ENCODE measurements at places on chromosomes 12 and 14.

DNA sequence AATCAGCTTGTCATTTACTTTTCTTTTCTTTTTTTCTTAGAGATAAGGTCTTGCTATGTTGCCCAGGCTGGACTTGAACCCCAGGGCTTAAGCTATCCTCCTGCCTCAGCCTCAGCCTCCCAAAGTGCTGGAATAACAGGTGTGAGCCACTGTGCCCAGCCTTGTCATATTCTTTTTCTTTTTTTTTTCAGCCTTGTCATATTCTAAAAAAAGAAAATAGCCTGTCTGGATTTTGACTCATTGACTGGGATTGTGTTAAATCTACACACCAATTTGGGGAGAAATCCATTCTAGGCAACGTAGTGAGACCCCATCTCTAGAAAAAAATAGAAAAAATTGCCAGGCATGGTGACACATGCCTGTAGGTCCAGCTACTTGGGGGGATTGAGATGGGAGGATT, 24.1 kb downstream of the ATP5MC2 start:
- no peak for DNase-seq

- no peak for DNase-seq
Measured at GRCh38 chr14:78341827-78342389, 171.7 kb downstream of the NRXN3 start.

- DNase-seq: no peak
Measured at GRCh38 chr14:100955201-100955600, 51.7 kb upstream of the RTL1 start.

- DNase-seq: no peak
Measured at GRCh38 chr12:3726456-3726855, 26.5 kb downstream of the CRACR2A start.

DNA sequence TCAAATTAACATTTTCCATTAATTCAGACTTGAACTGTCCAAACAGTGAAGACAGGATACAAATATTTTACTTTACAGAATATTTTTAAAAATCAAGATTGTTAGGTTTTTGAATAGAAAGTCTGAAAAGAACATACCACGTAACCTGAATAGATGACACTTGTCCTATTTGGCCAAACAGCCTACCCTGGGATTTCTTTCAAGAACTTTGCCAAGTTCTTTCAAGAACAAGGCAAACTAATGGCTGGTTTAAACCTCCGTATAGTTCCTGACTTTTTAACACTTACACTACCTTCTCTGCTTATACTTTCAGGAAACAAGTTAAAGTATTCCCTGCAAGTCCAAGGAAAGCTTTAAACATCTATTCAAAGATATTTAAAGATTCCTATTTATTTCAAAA, 35.0 kb downstream of the MAP4K5 start:
- DNase-seq: no peak

DNA sequence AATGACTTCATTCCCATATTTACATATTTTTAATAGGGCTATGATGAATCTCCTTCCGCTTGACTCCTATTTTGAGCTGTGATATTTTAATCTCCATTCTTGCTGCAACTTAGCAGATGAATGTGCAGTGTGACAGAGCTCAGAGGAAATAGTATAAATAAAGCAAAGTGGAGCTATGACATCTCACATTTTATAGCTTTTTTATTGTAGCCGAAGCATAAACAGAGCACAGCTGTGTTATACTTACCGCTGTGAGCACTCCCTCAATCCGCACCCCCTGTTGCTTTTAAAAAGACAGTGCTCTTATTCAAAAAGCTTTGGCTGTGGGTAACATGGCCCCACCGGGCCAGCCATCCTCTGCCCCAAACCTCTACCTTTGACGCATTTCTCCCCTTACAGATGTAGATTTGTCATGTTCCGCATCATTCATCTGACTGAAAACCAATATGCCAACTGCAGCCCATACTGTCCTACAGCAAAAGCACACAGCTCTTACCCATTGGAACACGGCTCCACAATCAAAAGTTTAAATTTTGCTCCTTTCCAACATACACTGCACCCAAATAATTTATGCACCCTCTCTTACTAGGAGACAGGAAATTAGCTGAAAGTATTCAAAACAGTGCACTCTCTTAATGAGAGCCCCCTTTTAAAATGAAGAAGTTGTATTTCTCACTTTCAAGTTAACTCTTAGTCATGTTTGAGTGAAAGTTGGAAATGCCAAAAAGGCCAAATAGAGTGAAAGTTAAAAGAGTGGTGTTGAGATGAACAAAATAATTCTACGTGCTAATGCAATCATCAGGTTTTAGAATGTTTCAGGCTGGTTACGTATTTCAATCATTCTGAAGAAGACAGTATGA, 429.3 kb upstream of the SOX5 start:
- no peak for DNase-seq

- no peak for DNase-seq
Measured at GRCh38 chr12:96237035-96237434, 42.9 kb downstream of the ELK3 start.

GRCh38 chr12:128844031-128844635, 9.1 kb upstream of the GLT1D1 start:
- DNase-seq: no peak

- no peak for DNase-seq
Measured at GRCh38 chr12:119117936-119118335, 60.8 kb upstream of the HSPB8 start.

GRCh38 chr14:74941676-74942097, 13.7 kb downstream of the PGF start:
- no peak for DNase-seq

GRCh38 chr14:73712540-73713180, 1.5 kb downstream of the PNMA1 start:
- no peak for DNase-seq

DNA sequence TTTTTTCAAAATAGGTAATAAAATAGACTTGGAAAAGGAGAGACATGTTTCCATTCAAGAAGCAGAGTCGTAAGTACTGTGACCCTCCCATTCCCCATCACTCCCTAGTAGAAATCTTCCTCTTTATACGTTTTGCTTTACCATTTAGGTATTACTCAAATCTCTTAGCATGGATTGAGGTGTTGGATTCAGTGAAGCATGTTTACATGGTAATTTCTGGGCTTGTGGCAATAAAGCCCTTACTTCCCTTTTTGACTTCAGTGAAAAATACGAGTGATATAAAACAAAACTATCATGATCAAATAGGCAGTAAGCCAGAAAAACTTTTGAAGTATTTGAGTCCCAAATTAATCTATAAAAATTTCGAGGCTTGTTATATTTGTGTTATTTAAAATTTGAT, 27.4 kb downstream of the RAB21 start:
- no peak for DNase-seq

DNA sequence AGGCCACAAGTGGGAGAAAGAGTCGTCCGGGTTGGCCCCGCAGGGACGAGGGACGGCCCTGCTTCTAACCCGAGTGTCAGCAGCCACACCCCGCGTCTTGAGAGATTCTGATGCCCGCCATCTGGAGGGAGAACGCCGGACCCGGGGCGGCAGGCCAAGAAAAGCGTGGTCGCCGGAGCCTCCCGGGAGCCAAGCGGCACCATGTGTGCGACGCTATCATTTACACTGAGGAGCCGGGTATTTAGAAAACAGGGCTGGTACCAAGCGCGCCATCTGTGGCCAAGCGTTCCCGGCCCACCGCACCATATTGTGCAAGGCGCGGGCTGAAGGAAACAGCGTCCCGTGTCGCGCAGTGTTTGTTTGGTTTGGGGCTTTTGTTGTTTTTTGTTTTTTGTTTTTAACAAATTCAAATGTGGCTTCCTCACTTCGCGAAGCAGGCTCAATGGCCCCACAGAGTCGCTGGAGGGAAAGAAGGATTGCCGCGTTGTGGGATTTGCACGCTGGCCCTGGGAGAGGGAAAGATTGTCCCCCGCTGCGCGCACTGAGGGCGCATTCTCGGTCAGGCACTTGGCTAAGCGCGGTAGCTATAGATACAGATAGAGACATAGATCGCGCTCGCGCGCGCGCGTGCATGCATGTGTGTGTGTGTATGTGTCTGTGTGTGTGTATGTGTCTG, 153.8 kb downstream of the BCL11B start:
- no peak for DNase-seq

GRCh38 chr12:69685810-69686209, 13.3 kb downstream of the BEST3 start:
- no peak for DNase-seq

DNA sequence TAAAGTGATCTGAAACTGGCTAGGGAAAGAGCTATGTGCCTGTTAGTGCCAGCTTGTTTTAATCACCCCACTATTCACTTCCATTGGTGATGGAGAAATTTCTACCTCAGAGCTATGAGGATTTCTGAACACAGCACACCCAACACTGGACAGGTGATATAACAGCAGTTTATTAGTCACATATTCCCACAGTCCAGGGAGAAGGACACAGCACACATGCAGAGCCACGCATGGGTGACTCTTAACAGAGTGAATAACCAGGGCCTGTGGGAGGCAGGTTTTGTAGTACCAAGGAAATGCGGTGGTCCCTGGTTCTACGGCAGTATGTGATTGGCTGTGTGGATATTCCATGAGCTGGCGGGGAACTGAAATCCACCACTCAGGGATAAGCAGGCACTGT, 455.1 kb downstream of the BTG1 start:
- DNase-seq: no peak

DNA sequence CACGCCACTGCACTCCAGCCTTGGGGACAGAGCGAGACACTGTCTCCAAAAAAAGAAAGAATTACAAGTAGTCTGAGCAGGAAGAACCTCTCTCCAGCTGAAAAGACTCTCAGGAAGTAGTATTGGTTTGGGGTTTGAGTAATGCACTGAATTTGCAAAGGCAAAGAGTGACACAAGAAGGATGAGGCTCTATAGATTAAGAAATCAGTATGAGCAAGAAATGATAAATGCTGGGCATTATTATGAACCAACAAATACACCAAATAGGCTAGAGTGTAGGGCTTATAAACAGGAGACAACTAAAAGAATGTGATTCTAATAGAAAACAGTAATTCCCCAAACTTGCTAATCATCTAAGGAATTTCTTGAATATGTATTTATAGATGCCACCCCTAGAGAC, 2.6 kb upstream of the SLC35E3 start:
- DNase-seq: no peak

- DNase-seq: no peak
Measured at GRCh38 chr14:54889919-54890318, 12.7 kb downstream of the GCH1 start.

DNA sequence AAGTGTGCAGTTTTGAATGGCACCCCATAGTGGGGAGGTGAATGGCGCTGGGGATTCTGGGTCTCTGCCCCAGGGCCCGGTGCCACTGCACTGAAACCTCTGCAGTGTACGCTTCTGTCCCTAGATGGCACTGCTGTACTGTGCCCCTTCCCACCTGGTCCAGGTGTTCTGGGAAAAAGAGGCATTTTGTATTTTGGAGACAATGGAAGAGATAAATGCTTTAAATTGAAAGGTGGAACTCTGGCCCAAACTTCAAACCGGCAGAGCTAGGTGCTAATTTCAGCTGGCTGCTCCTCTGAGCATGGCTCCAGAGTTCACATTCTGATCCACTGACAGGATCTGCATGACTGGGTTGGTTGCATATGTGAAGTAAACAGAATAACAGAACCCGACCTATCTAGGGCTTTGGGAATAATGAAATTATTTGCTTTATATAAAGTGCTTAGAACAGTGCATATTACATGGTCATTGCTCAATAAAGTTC, 52.2 kb downstream of the KRT80 start:
- DNase-seq: no peak

DNA sequence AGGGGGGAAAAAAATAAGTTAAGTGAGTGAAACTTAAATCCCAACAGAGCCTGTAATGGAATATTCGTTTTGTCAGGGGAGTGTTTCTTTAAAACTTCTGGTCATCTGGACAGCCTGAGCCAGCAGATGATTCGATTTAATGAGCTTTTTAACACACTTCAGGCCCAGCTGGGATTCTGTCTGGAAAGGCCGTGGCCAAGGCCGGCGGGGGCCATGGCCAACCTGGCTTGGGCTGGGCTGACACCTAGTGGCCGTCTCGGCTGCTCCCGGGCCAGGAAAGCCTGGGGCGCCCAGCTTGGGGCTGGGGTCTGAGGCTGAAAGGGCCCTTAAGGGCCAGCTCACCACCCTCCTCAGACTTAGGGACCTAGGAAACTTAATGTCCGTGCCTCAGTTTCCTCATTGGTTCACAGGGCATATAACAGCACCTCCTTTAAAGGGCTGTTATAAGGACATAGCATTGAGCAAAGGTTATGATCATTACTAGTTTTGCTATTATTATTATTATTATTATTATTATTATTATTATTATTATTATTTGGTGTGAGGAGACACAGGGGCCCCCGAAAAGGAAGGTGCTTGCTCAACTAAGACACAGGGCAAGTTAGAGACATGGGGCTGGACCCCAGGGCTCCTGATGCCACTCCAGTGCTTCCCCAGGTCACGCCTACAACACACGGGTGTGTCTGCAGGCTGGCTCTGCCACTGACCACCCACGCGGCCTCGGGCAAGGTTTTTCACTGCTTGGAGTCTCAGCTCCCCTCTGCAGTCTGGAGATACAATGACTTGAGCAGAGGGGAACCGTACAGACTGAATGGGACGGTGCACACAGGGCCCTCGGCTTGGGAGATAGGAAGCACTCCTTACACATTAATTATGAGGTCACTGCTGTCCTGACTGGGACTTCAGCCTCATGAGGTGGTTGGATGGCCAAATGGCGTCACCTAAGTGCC, 84.0 kb downstream of the SYNE3 start:
- no peak for DNase-seq

- no peak for DNase-seq
Measured at GRCh38 chr12:26431211-26431610, 235.8 kb downstream of the SSPN start.

DNA sequence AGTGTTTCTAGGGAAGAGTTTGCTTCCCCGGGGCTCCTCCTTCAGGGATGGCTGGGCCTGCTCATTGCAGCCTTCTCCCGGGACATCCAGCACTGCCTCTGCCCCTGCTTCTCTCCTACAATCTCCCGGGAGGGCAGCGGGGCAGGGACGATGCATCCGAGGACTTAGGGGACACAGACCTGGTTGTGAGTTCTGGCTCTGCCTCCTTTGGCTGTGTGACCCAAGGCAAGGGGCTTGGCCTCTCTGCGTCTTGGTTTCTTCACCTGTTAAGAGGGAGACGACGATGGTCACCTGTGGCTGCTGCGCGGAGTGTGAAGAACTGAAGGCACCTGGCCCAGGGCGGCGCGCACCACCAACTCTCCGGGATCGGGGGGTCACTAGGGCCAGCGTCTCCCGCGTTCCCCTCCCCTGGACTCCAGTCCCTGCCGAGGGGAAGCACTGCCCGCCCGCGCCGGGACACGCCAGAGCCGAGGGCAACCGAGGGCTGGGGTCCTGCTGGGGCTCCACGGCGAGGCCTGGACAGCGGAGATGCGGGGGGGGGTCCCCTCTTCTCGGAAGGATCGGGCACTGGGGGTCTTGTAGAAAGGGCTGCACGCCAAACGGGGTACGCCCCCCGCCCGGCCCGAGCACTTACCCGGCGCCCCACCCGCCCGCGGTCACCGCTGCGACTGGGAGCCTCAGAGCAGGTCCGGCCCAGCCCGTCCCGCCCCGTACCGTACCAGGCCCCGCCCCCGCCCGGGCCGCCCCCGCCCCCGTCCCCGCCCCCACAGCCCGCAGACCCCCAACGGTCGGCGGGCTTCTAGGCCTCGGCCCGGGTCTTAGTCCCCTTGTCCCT, at the start of gene HVCN1:
TSS of gene HVCN1 (minus strand) at position 670 of the 835 bp plus-strand sequence. CDS start 5,870 bp downstream, outside the sequence.
- DNase-seq: peak; percentile 29

Measured in stimulated activated CD8-positive, alpha-beta memory T cell treated with anti-CD3 and anti-CD28 coated beads, Interleukin-4, amount 100 ng/mL, for 1 hour (primary cell).